Stimulated activated CD4-positive, alpha-beta T cell treated with anti-CD3 and anti-CD28 coated beads, Interleukin-4, amount 100 ng/mL, for 1 hour (primary cell): ENCODE measurements at places on chromosomes 12 and 14.

- no peak for DNase-seq
Measured at GRCh38 chr12:44653861-44654527, 222.1 kb downstream of the NELL2 start.

- DNase-seq = no peak
Measured at GRCh38 chr12:49587174-49587908, 18.1 kb downstream of the FAM186B start.

DNA sequence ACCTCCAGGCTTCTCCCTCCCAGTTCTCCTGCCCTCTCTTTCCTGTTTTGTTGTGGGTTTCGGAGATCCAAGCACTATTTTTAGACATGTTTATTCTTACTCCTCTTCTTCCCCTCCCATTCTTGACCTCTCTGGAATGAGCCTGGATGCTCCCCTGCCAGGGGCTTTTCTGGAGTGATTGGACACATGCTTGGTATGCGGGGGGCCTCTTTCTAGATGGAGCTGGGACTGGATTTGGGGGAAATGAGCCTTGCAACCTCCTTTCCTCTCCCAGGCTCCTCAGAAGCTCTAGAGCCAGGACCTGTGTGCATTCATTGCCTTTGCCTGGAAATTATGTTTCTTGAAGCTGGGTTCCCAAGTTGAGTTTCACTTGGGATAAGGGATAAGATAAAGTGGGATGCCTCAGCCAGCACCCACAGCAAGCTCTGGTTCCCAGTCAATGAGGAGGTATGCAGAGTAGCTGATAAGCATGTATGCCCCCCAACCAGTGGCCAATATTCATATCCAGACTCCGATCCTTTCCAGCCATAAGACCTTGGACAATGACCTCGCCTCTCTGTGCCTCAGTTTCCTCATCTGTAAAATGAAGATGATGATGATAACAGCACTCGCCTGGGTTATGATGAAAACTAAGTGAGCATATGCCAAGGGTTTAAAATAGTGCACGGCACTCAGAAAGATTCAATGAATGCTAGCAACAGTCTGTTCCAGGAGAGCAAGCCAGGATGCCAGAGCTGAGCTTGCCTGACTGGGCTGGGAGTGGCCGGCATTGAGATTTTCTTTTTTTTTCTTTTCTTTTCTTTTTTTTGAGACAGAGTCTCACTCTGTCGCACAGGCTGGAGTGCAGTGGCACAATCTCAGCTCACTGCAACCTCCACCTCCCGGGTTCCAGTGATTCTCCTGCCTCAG, 97.8 kb downstream of the SCARB1 start:
- DNase-seq = no peak

GRCh38 chr12:48995086-48995879, 3.9 kb downstream of the DDN start:
- peak; percentile 54 for DNase-seq

- DNase-seq = no peak
Measured at GRCh38 chr14:26088275-26088674, 509.6 kb downstream of the NOVA1 start.

GRCh38 chr12:50659690-50660424, 104.0 kb upstream of the ATF1 start:
- DNase-seq = no peak

GRCh38 chr12:11635341-11635740, 14.1 kb upstream of the ETV6 start:
- DNase-seq = no peak

- DNase-seq = no peak
Measured at GRCh38 chr12:120368789-120369602, at the start of gene MSI1. MSI1 (minus strand) TSS chr12:120369164; CDS start chr12:120369091, 73 bp downstream.

DNA sequence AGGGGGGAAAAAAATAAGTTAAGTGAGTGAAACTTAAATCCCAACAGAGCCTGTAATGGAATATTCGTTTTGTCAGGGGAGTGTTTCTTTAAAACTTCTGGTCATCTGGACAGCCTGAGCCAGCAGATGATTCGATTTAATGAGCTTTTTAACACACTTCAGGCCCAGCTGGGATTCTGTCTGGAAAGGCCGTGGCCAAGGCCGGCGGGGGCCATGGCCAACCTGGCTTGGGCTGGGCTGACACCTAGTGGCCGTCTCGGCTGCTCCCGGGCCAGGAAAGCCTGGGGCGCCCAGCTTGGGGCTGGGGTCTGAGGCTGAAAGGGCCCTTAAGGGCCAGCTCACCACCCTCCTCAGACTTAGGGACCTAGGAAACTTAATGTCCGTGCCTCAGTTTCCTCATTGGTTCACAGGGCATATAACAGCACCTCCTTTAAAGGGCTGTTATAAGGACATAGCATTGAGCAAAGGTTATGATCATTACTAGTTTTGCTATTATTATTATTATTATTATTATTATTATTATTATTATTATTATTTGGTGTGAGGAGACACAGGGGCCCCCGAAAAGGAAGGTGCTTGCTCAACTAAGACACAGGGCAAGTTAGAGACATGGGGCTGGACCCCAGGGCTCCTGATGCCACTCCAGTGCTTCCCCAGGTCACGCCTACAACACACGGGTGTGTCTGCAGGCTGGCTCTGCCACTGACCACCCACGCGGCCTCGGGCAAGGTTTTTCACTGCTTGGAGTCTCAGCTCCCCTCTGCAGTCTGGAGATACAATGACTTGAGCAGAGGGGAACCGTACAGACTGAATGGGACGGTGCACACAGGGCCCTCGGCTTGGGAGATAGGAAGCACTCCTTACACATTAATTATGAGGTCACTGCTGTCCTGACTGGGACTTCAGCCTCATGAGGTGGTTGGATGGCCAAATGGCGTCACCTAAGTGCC, 84.0 kb downstream of the SYNE3 start:
- no peak for DNase-seq

GRCh38 chr14:51730684-51731083, 79.0 kb downstream of the FRMD6 start:
- DNase-seq = no peak

DNA sequence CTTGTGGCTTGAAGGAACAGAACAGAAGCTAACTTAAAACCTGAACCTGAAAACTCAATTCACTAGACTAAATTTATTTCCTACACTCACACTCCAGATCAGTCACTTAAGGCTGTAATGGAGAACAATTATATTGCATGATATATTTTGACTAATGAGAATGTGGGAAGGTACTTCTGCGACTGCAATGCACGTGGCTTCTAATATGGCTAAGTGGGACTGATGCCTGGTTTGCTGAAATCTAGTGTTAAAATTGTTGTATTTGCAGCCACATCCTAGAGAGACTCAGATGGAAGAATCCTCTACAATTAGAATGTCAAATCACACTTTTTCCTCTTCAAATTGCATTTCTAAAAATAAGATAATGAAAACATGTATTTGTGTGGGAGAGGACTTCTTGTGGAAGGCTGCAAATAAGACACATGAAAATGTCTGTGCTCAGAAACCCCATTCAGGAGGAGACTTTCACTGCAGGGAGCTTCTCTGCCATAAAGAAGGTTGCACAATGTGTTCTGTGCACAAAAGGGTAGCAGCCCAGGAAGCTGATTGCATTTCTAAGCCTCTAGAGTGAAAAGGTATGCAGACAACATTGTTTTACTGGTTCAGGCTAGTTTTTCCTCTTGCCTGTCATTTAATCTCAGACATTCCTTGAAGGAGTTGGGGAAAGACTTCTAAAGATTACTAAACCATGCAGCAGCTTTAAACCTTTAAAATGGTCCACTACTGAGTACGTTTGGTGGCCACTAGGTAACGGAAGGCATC, 224.3 kb downstream of the NEDD1 start:
- DNase-seq = no peak

- no peak for DNase-seq
Measured at GRCh38 chr12:62267026-62267425, 6.8 kb downstream of the USP15 start.

- no peak for DNase-seq
Measured at GRCh38 chr14:73747379-73748211, 33.4 kb upstream of the PNMA1 start.

DNA sequence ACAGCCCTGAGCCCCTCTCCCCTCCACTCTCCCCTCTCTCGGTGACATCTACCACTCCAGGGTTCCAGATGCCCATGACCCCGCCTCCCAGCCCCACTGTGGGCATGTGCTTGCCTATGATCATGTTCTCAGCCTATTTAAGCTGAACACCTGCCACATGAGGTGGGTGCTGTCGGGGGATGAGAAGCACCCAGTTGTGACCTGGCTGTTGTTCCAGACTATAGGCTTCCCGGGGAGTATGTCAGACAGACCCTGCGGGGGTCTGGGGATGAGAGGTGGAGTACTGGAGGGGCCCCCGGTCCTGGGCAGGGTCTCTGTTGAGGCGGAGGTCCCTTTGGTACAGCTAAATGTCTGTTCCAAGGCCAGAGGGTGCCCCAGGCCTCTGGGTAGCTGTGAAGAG, 6.0 kb downstream of the VSX2 start:
- DNase-seq = no peak

GRCh38 chr12:101670007-101670671, 27.3 kb upstream of the CHPT1 start:
- no peak for DNase-seq

DNA sequence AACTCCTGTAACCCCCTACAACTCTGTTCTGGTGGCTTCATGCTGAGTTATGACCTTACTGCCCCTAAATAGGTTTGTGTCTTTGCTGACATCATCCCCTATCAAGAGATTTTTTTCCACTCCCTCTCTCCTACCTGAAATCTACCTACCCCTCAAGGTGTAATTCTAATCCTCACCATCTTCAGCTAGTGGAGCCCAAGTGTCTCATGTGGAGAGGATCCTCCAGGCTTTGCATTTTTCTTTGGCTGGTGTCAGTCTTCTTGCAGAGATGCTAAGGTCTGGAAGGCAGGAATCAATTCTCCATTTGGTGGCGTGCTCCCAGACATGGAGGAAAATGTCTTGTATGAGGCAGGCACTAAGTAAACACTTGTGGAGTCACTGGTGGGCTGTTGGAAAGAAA, 74.8 kb upstream of the PRMT8 start:
- no peak for DNase-seq

- no peak for DNase-seq
Measured at GRCh38 chr12:3246253-3246652, 169.1 kb downstream of the TSPAN9 start.

DNA sequence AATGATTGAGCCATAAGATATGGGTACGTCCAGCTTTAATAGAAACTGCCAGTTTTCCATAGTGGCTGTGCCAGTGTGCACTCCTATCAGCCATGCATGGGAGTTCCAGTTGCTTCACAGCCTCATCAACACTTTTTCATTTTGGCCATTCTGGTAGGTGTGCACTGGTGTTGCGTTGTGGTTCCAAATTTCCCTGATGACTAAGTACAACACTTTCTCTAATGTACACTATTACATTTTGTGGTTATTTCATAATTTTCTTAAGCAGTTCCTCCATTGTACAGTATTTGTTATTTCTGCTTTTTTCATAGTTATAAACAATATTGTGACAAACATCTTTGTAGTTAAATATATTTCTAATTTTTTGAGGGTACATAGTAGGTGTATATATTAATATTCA, 21.5 kb upstream of the OAS1 start:
- no peak for DNase-seq

DNA sequence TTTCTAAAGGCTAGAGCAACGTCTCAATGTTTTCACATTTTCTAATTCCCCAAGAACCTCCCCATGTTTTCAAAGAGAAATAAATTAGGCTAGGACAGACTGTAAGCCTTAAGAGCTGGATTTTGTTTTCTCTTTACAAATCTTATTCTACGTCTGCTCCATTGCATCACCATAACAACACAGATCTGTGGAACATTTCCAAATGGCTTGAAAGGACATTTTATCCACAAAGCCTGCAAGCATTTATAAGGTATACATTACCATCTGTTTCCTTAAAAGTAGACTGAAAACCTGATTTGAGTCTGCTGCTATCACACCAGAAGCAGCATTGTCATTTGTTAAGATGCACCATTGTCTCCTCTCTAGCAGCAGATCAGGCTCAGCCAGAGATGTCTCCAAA, 115.3 kb upstream of the PLEKHA5 start:
- no peak for DNase-seq

GRCh38 chr12:11638315-11638916, 11.1 kb upstream of the ETV6 start:
- DNase-seq = no peak

GRCh38 chr14:30243805-30244204, 315.2 kb upstream of the G2E3 start:
- no peak for DNase-seq

DNA sequence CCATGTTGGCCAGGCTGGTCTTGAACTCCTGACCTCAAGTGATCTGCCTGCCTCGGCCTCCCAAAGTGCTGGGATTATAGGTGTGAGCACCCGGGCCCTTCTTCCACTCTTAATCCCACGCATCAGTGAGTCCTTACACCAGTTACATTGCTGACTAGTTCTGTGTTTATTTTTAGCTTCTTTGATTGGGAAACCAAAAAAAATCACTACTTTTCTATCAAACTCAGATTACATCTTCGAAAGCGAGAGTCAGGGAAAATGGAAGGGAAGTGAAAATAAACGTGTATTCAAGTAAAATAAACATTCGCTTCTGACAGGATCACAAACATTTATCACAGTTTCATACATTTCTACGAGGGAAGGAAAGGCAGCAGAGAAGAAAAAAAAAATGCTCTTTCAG, 32.2 kb downstream of the FGD6 start:
- DNase-seq = no peak

GRCh38 chr12:88451205-88451604, 129.1 kb downstream of the KITLG start:
- no peak for DNase-seq

GRCh38 chr14:83842547-83842946, 1687.4 kb upstream of the FLRT2 start:
- DNase-seq = no peak

GRCh38 chr12:6340745-6341416, 995 bp downstream of the TNFRSF1A start:
- no peak for DNase-seq

DNA sequence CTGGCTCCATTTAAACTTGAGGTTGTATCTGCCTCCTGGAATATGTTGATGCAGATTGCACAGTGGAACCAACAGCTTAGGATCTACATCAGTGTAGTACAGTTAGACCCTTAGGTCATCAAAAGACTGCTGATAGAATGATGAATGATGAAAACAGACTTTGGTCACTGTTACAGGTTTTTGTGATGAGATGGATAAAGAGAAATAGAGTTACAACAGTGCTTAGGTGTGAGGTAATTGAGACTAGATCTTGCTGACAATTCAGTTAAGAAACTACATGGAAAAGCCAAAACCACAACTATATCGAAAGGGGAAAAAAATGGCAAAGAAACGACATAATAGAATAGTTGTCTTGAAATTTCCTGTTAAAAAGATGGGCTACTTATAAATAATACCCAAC, 145.7 kb upstream of the LMNTD1 start:
- no peak for DNase-seq

GRCh38 chr12:48031135-48031960, 27.1 kb upstream of the COL2A1 start:
- DNase-seq = no peak

DNA sequence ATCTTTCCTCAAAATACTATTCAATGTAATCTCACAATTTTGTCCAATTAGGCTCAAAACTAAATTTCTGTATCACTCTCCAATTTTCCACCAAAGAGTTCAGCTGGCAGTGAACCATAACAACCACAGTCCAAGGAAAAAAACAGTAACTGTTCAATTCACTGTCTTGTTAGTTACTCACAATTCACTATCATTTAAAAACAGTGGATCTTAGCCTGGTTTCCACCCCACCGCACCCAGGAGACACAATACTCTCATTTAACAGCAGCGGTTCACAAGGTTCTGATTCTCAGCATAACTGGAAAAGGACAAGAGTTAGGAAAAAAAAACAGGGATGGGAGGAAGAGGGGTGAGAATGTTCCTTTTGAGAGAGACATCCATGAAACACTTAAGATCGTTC, 40.5 kb downstream of the MED13L start:
- no peak for DNase-seq

GRCh38 chr12:642633-643474, 20.4 kb downstream of the NINJ2 start:
- DNase-seq = peak; percentile 71
